ENCODE measurements at places on chromosomes 4 and X.
A peak's percentile ranks its signal among the peaks of the same experiment; 100 is the strongest.

DNA sequence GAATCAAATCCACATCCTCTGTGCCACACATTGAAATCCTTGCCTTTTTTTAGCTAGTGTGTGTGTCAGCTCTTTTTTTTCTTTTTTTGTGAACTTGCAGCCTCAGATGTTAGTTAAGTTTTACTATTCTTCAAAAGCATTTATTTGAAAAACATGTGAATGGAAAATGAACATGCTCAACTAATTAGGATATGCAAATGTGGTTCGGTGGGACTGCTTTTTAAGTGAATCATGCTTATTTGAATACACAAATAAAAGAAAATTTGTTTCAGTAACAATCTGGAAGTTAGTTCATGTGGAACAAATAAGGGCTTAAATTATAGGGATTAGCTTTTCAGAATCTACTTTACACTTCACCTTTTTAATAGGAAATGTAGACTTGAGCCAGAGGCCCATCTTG lies 751.5 kb upstream of the FAM241A start:
- H3K4me3 ChIP-seq, result no peak overlapping the region
- no peaks in the 10 kb centered on the region for H3K27me3 ChIP-seq
- H3K4me1 ChIP-seq, result peaks cover 5% of the 10 kb centered on the region
- DNase-seq, result no peak
- H3K36me3 ChIP-seq, result no peaks in the 10 kb centered on the region

- peak overlapping the region; percentile 98 for H3K27ac ChIP-seq
- no peaks in the 10 kb centered on the region for H3K27me3 ChIP-seq
- no peaks in the 10 kb centered on the region for H3K36me3 ChIP-seq
These were observed 21.4 kb upstream of the AFAP1 start for GRCh38 chr4:7960790-7961655.

DNA sequence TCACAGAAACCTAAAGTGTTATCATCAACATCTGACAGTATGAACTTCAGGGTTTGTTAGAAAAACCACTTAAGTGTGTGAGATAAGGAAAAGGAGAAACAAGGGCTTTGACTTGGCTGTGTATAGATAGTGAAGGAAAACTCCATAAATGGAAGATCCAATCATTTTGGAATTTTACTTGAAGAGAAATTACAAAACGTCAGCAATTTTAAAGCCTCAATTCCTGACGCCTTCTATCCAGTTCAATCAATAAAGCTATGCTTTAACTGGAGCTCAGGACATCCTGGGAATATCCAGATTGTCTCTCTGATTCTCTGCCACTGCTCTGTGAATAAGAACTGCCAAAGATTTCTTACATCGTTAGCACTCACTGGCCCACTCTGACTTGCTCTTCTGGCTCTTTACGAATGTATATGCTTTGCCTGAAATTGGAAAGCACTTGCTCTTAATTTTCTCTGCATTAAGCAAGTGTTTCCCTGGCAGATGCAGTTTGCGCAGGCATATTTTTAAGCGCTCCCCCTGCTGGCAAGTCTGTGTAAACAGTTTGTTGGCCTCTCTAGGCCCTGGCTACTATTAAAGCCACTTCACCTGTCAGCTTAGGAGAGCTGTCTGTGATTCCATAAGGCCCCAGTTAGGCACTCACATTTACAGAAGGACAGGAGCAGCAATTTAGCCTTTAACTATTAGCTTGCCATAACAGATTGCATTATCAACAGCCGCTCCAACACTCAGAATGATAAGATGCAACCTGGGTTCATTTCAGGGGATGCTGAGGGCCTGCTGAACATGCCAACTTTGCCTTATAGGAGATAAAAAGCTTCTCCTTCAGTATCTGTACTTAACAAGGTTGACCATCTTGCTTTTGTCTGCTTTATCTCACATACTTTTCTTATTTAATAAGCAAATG lies 251.4 kb upstream of the DDX53 start:
- H3K36me3 ChIP-seq, result no peaks in the 10 kb centered on the region
- no peak overlapping the region for H3K27ac ChIP-seq
- no peaks in the 10 kb centered on the region for H3K27me3 ChIP-seq
- H3K4me3 ChIP-seq, result no peak overlapping the region

GRCh38 chrX:259692-260355 lies 21.4 kb upstream of the PLCXD1 start:
- no peak overlapping the region for H3K4me3 ChIP-seq
- no peak for DNase-seq
- no peaks in the 10 kb centered on the region for H3K36me3 ChIP-seq

DNA sequence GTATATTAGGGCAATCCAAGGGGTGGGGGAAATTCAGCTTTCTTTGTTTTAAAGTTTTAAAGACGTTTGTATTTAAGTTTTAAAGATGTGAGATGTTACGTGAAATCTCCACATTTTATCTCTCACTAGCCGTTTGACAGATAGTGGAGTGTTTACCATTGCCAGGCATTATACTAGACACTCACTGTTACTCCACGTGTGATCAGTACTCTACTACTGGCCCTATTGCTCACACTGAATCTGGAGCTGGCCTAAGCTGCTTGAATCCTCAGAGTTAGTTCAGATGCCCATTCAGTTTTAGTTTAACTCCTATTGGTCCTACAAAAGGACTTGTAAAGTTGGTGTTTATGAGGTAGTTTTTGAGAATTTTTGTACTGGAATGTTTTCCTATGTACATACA lies 4.5 kb downstream of the ADAD1 start:
- no peak for DNase-seq
- H3K27ac ChIP-seq, result no peak overlapping the region
- H3K36me3 ChIP-seq, result no peaks in the 10 kb centered on the region
- H3K27me3 ChIP-seq, result no peaks in the 10 kb centered on the region

DNA sequence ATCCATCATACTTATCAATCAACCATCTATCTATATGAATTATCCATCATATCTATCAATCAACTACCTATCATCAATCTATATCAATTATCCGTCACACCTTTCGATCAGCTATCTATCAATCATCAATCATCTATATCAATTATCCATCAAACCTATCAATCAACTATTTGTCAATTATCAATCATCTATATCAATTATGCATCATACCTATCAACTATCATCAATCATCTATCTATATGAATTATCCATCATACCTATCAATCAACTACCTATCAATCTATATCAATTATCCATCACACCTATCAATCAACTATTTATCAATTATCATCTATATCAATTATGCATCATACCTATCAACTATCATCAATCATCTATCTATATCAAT lies 70.6 kb upstream of the PPP2R3B start:
- H3K4me3 ChIP-seq, result no peak overlapping the region
- no peaks in the 10 kb centered on the region for H3K4me1 ChIP-seq
- no peak for DNase-seq
- no peaks in the 10 kb centered on the region for H3K36me3 ChIP-seq

- H3K4me1 ChIP-seq, result peaks cover 9% of the 10 kb centered on the region
- no peaks in the 10 kb centered on the region for H3K27me3 ChIP-seq
- DNase-seq, result no peak
- H3K27ac ChIP-seq, result peak overlapping the region; percentile 7
These were observed 150.6 kb downstream of the ADAMTS3 start for GRCh38 chr4:72418458-72418857.

DNA sequence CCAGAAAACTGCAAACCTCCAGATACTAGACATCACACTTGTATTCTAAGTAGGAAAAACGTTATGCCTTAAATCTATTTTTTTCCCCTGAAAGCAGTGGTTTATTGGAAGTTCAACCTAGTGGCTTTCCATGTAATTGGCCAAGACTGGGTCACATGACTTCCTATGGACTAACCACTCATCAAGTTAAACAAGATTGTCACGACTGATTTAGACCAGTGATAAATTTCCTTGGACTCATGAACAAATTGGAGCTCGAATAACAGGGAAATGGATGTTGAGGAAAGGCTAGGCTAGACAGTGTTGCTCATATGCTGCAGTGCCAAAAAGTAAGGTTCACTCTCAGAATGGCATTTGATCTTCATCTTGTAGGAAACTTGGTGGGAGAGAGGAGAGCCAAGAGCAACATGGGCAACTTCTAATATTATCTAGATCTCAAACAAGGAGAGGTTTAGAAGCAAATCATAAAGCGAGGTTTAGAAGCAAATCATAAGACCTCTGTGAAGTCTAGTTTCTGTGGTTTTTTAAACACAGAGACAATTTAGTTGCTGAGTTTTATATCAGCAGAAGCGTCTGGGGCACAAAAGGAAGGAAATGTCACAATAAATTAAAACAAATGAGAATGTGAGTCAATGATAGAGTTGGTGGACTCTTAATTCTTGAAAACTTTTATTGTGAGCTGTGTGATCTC lies 165.6 kb upstream of the BOD1L1 start:
- H3K4me3 ChIP-seq, result no peak overlapping the region
- no peaks in the 10 kb centered on the region for H3K36me3 ChIP-seq
- H3K27ac ChIP-seq, result no peak overlapping the region

DNA sequence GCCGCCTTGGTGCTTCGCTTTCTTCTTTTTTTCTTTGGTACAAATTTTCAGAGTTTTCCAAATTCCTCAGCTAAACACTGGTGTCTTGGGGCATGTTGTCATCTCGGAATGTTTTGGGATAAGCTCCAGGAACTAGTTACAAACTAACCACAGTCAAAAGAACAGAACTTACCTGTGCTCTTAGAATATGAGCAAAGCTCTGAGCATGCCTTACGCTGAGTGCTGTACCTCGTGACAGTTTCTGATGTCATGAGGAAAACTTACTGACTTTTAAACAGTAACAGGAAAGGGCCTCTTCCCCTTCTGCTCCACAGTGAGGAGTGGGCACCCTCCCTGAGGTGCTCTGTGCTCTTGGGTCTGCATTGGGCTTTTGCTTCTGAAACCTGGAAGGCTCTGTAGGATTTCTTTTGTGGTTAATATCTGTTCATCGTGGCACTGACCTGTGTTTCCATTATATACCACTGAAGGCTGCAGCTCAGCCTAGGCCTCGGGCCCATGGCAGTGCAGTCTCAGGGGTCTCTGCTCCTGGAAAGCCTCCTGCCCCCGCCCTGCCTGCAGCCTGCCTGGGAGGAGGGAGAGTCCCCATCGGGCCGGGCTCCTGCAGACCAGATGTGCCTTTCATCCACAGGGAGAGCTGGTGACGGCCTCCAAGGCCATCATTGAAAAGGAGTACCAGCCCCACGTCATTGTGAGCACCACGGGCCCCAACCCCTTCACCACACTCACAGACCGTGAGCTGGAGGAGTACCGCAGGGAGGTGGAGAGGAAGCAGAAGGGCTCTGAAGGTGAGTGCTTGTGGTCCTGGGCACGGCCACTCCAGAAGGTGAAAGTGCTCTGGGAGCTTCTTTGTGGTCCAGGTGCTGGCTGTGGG lies 48.7 kb downstream of the NOP14 start:
- no peak overlapping the region for H3K4me3 ChIP-seq
- DNase-seq, result no peak
- no peaks in the 10 kb centered on the region for H3K4me1 ChIP-seq
- H3K27ac ChIP-seq, result no peak overlapping the region
- peaks cover 60% of the 10 kb centered on the region for H3K36me3 ChIP-seq

- H3K27me3 ChIP-seq, result peaks cover 60% of the 10 kb centered on the region
- peak overlapping the region; percentile 56 for H3K4me3 ChIP-seq
- H3K36me3 ChIP-seq, result no peaks in the 10 kb centered on the region
- no peak overlapping the region for H3K27ac ChIP-seq
- peaks cover 16% of the 10 kb centered on the region for H3K4me1 ChIP-seq
These were observed 1.4 kb downstream of the MAMLD1 start for GRCh38 chrX:150364347-150365050.

DNA sequence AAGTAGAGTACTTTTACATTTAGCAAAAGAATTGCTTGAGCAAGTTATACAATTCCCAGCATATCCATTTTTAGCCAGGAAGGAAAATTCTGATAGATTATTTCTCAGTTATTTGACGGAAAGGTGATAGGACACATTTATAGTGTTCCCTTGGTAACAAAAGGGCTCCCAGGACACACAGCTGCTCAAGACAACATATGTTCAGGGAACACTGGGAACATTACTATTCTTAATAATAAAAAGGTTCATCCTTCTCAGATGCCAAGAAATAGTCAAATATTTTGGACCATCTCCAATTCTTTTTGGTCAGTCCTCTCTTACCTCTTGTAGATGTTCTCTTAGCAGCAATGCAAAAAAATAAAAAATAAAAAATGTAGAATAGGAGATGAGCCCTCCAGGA lies 66.8 kb upstream of the SMAD1 start:
- H3K27ac ChIP-seq, result no peak overlapping the region
- no peaks in the 10 kb centered on the region for H3K27me3 ChIP-seq
- H3K4me3 ChIP-seq, result no peak overlapping the region
- DNase-seq, result no peak

- H3K4me1 ChIP-seq, result peaks cover 39% of the 10 kb centered on the region
- no peak overlapping the region for H3K4me3 ChIP-seq
- no peaks in the 10 kb centered on the region for H3K36me3 ChIP-seq
- DNase-seq, result no peak
- H3K27me3 ChIP-seq, result no peaks in the 10 kb centered on the region
These were observed 380.7 kb upstream of the NOCT start for GRCh38 chr4:138634915-138635314.

GRCh38 chr4:142567620-142568451 lies 278.3 kb downstream of the INPP4B start:
- peaks cover 34% of the 10 kb centered on the region for H3K4me1 ChIP-seq
- DNase-seq, result no peak
- peaks cover 9% of the 10 kb centered on the region for H3K36me3 ChIP-seq
- peak overlapping the region; percentile 98 for H3K27ac ChIP-seq
- H3K27me3 ChIP-seq, result no peaks in the 10 kb centered on the region

- H3K27ac ChIP-seq, result peak overlapping the region; percentile 100
- no peak for DNase-seq
- H3K4me1 ChIP-seq, result peaks cover 33% of the 10 kb centered on the region
- H3K4me3 ChIP-seq, result peak overlapping the region; percentile 95
- H3K27me3 ChIP-seq, result no peaks in the 10 kb centered on the region
These were observed 1.8 kb downstream of the USP11 start for GRCh38 chrX:47234583-47234982.

- peaks cover 41% of the 10 kb centered on the region for H3K4me1 ChIP-seq
- peak overlapping the region; percentile 11 for H3K27ac ChIP-seq
- H3K4me3 ChIP-seq, result no peak overlapping the region
These were observed 39.3 kb downstream of the SYNPO2 start for GRCh38 chr4:118927974-118928373.

DNA sequence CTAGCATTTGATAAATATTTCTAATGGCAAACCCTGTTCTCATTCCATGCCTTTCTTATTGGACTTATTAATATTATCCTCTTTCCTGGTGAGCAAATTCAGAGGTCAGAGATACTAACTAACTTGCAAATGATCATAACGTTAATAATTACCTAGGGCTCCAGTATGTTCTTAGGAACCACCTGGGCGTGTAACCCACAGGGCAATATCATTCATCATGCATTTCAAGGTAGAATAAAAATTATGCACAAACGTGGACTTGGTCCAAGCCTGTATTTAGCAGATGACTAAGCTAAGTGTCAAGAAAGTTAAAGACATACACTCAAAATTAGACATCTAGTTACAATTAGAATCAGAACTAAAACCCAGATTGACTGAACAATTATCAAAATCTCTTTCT lies 850.1 kb downstream of the TRIML1 start:
- H3K27me3 ChIP-seq, result no peaks in the 10 kb centered on the region
- no peak overlapping the region for H3K4me3 ChIP-seq
- no peaks in the 10 kb centered on the region for H3K4me1 ChIP-seq
- DNase-seq, result no peak

DNA sequence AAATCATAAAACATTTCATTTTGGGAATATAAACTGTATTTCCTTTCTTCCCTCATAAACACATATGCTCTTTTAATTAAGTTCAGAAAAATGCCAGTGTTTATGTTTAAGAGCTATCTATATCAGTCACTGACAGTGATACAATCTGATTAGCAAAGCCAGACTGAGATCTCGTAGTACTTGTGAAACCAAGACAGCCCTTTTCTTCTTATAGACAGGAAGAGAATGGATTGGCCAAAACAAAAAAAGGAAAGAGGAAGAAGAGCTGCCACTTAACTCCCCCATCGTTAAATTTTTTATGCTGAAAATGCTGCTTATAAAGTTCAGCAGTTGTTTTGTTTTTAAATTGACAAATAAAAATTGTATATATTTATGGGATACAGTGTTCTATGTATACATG lies 87.4 kb downstream of the PLAC1 start:
- peaks cover 29% of the 10 kb centered on the region for H3K4me1 ChIP-seq
- no peak for DNase-seq
- H3K27ac ChIP-seq, result no peak overlapping the region
- H3K4me3 ChIP-seq, result no peak overlapping the region
